Glomerular endothelial cell (primary cell): ENCODE measurements at places on chromosomes 2 and 18.

DNA sequence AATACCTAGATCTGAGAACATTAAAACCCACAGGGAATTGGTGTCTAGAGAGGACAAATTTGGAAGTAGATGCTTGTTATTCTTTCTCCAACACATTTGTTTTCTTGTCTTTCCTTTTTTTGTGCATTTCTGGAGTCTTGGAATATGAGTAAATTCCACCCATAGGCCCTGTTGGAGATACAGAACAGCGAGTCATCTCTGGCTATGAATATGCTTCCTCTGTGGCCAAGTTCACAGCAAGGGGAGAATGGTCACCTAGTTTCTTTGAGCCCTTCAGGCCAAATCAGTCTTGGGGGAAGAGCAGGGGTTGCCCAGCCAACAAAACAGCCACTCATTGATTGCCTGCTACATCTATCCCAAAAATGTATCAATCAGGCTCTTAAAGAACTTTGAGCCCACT, 31.3 kb downstream of the SP140L start:
- no peak for DNase-seq

- no peak for DNase-seq
Observed at GRCh38 chr2:218427741-218428140, 8.8 kb downstream of the VIL1 start.

DNA sequence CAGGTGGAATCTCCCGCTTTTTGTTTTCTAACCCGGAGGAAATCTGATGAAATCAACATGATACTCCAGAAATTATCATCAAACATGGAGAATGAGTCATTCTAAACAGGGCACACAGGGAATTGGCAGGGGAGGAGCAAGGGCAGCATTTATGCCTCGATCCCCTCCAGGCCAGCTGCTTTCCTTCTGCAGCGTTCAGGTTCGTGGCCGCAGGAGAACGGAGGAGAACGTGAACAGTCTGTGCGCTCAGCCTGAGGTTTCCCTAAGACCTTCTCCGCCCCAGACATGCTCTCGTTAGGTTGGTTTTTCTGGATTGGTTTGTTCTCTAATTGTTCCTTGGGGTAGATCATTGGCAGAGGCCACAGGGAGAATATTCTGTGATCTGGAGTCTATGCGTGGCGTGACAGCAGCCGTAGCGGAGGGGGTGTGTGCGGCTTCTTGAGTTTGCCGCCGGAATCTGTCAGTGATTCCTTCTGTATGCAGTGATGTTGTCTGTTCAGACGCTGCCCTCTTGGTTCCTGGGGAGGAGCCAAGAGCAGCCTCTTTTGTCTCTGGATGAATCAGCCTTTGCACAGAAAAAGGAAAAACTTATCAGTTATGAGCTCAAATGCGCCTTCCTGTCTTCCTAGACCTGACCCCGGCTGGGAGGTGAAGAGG, 75.9 kb downstream of the SH3BP4 start:
- no peak for DNase-seq

GRCh38 chr2:128687565-128687964, 368.9 kb upstream of the HS6ST1 start:
- no peak for DNase-seq

GRCh38 chr2:58484221-58484620, 243.1 kb upstream of the FANCL start:
- no peak for DNase-seq
